ENCODE measurements at places on chromosomes 12 and 14.
A peak's percentile ranks its signal among the peaks of the same experiment; 100 is the strongest.

GRCh38 chr12:1841586-1842182 is 21.3 kb downstream of the LRTM2 start:
- no peak for DNase-seq

DNA sequence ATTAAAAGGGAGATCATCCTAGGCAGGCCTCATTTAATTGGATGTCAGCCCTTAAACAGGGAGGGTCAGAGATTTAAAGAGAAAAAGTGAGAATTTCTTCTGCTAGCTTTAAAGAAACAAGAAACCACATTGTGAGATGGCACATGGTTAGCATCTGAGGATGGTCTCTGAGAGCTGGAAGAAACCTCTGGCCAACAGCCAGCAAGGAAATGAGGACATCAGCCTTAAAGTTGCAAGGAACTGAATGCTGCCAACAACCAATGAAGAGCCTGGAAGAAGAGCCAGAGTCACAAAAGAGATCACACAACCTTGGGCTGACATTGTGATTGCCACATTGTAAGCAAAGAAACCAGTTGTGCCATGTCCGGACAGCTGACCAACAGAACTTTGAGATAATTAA is 17.5 kb upstream of the FAR2 start:
- DNase-seq = no peak

DNA sequence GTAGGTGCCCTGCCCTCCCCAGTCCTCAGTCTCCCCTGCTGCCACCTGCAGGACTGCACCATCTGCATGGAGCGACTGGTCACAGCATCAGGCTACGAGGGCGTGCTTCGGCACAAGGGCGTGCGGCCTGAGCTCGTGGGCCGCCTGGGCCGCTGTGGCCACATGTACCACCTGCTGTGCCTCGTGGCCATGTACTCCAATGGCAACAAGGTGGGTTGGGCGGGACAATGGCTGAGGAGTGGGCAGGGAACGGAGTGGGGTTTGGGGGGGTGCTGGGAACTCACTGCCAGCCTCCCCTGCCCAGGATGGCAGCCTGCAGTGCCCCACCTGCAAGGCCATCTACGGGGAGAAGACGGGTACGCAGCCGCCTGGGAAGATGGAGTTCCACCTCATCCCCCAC is 38.2 kb downstream of the DTX1 start:
- DNase-seq = no peak

DNA sequence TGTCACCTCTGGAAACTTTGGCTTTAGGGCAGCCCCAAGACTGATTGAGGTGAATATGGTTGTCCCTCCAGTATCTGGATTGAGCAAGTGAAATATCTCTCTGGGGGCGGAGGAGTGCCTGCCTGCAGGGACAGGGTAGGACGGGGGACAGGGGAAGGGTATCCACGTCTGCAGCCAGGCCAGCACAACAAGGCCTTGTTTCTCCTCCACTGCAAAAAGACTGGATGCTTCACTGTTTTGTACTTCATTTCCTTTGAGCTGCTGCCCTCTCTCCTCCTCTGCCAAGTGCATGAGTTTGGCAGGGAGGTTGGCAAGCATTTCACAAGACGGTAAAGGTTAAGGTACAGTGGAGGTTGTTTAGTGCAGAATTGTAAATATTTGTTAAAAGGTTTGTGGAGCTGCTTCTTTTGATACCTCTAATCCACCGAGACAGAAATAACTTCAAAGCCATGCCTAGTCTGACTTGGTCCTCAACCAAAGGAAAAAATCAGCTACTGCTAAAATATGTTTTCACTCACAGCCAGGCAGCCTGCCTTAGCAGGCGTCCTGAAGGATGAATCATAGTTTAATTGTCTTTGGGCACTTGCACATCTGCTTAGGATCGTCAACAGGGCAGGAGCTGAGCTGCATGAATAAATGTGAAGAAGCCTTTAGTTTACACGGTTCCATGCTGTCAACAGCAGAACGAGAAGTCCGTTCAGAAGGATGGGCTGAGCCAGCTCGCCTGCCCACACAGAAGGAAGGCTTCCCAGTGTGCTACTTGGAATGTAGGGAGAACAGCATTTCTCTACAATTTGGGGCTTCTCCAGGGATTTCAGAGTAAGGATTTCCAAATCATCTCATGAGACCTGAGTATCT is 269.7 kb downstream of the TTC6 start:
- DNase-seq = no peak

GRCh38 chr14:83712418-83713129 is 1817.4 kb upstream of the FLRT2 start:
- no peak for DNase-seq

- peak; percentile 73 for DNase-seq
Observed at GRCh38 chr12:57078519-57079404, at the start of gene NEMP1. NEMP1 (minus strand) TSS chr12:57078791; CDS start chr12:57078745, 46 bp downstream.

DNA sequence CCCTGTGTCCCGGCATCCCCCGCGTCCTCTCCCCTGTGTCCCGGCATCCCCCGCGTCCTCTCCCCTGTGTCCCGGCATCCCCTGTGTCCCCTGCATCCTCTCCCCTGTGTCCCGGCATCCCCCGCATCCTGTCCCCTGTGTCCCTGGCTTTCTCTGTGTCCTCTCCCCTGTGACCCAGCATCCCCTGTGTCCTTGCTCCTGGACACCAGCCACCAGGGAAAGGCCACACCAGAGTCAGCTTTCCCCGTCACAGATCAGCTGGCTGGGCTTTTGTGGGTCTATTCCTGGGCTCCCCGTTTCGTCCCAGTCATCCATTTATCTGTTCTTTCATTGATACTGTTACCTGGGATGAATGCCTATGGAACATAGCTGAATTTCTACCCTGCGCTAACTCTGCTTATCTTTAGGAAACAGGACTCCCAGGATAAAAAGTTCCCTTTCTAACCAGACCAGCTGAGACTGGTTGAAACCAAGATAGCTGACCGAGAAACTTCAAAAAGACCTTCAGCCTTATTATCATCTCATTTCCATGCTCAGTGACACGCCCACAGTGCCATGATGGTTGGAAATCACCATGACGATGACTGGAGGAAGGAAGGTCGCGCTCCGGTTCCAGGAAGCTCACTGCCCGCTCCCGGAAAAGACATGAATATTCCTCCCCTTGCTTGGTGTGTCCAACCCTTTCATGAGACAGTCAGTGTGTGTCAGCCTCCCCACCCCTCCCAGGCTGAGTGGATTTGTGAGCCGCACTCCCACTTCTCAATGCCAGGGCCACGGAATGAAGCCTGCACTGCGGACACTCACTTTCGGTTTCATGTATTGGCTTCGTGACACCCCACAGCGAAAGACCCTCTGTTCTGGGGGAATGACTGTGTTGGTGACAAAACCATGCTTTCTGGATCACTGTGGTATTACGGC is 276.4 kb upstream of the SFSWAP start:
- DNase-seq = no peak

GRCh38 chr12:46234000-46234399 is 34.8 kb downstream of the SLC38A1 start:
- no peak for DNase-seq

GRCh38 chr14:96161636-96162035 is 43.0 kb upstream of the BDKRB2 start:
- DNase-seq = no peak

DNA sequence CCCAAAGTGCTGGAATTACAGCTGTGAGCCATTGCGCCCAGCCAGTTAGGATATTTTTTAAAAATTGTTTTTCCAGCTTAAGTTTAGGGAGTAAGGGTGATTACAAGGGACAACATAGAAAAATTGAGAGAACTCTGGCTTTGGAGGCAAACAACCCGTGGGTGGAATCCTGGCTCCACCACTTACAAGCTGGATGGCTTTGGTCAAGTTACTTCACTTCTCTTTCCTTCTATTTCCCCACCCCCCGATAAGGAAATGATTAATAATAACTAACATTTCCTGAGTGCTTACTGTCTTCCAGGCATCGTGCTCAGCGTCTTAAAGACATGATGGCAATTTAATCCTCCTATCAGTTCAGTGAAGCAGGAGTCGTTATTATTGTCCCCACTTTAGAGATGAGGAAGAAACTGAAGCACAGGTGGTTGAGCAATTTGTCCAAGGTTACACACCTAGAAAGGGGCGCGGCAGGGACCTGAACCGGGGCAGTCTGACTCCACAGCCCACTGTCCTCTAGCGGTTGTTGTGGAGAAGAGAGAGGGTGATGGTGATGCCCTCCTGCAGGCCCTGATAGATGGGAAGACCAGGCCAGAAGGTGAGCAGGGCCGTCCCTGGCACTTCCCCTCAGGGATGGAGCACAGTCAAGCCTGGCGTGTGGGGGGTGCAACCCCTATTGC is 16.7 kb upstream of the FAIM2 start:
- no peak for DNase-seq

DNA sequence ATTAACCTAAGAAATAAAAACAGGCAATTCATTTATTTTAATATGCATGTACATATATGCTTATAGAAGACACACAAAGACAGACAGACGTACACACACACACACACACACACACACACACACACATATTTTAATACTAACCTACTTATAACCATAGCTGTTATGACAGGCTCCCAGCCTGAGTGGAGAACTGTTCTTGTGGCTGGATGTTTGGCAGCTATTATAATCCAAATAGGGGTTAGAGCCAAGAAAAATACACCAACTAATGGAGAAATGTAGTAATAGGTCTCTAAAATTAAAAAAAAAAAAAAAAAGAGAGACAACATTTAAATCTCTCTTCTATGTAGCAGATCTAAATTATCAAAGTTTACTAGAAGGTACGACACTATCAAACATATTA is 91.8 kb downstream of the SLC41A2 start:
- no peak for DNase-seq

- no peak for DNase-seq
Observed at GRCh38 chr12:79692860-79693577, 2.3 kb upstream of the PAWR start.

DNA sequence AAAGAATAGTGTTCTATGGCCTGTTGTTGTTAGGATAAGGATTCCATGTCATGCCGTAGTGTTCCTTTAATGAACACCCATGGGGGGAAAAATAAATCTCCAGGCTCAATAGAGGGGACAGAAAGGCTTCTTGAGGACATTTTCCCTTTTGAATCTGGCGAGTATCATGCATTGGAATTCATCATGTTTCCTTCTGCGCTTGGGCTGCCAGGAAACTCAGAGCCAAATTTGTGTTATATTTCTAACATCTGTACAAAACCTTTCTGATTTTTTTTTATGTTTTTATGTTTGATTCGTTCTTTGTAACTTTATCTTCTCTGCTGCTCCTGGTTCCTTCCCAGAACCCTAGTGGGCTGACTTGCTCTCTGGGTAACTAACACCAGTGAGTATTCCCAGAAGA is 1163.3 kb downstream of the VRK1 start:
- DNase-seq = no peak

GRCh38 chr12:113302886-113303640 is 31.8 kb downstream of the SLC8B1 start:
- no peak for DNase-seq

GRCh38 chr14:32434880-32435279 is 105.8 kb downstream of the AKAP6 start:
- DNase-seq = no peak

DNA sequence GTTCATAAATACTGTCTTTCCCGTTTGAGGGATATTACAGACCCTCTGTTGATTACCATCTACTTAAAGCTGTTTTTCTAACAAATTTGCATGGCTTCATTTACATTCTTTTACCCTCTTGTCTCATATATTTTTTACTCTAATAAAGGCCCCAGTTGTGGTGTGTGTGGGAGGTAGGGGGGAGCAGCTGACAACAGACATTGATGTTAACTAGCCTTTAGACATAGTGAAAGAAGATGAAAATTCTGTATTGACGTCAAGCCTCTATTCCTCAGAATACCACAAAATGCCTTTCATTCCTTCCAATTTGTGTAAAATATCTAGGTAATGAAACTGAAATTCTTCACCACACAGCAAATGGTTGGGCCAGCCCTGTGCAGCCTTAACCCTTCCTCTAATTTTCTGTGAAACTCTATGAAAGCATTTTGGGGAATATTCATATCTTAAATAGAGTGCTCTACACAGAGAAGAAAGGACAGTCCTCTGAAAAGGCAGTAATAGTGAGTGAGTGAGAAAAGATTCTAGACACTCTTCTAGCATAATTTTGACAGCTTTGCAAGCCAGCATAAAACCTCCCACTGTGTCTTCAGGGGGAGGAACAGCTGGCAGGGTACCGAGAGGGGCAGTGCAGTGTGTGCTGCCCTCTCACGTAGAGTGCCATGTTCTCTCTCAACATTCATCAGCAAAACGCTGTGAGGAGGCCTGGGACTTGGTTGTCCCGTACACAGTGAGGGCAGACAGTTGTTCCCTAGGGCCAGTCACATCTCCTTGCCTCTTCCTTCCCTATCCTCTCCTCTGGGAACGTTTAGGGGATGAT is 20.1 kb upstream of the CERS5 start:
- DNase-seq = no peak

- DNase-seq = no peak
Observed at GRCh38 chr12:4908684-4909409, 858 bp upstream of the KCNA1 start.

DNA sequence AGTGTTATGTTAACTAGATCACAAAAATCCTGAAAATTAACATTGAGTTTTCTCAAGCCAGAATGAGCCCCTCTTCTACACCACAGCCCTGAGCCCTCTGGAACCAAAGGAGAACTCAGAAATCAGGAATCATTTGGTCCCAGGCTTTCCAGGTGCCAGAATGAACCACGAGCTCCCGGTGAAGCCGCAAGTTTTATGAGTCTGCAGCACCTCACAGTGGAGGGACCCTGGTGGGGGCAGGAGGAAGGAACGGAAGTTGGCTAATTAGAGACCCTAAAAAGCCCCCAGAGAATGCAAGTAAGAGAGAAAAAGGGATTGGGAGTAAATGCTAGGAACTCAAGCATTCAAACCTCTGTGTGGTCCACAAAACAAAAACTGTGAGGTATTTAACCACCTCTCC is 52.9 kb upstream of the BCL2L14 start:
- DNase-seq = no peak

DNA sequence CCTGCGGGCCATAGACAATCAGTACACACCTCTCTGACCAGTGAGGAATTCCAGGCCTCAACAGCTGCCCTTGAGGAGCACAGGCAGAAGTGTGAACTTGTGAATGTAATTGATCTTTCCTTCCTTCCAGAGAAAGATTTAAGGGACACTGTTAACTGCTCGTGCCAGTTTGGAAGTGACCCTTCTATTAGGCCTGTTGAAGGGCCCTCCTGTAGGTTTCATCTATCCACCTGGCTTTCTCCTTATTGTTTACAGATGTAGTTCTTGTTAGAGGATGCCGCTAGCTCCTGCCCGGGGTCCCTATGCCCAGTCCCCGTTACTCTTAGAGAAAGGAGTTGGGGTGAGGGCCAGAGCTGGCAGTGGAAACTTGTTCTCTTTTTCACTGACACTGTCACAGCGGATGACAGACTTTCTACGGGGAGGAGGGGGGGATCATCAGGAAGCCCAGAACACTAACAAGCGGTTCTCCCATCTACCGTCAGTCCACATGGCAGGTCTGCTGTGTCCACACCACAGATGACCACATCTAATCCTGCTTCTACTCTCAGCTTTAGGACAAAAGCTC is 42.6 kb downstream of the SH2B3 start:
- DNase-seq = no peak

DNA sequence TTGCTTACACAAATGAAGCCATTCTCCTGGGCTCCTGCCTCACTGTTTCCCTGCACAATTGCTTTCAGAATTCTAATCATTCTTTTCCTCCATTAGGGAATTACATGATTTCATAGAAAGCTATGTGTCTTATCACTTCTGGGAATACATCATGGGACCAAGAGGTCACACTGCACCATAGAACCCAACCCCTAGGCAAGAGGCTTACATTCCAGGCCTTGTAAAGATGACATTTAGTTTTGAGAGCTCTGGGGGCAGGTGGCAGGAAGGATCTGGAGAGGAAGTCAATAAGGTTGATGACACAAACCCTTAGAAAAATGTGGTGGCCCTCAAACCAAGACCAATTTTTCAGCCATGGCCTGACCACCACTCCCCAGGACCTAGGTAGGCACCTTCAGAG is 57.1 kb downstream of the NUAK1 start:
- no peak for DNase-seq

GRCh38 chr12:81465876-81466275 is 293.3 kb downstream of the PPFIA2 start:
- no peak for DNase-seq

All from activated naive CD4-positive, alpha-beta T cell (primary cell).